ENCODE measurements at places on chromosomes 12 and 14. TPM values are rescaled to one million over a fixed set of nuclear protein-coding genes. Genes with fewer than 3 reads are reported as not detected.

DNA sequence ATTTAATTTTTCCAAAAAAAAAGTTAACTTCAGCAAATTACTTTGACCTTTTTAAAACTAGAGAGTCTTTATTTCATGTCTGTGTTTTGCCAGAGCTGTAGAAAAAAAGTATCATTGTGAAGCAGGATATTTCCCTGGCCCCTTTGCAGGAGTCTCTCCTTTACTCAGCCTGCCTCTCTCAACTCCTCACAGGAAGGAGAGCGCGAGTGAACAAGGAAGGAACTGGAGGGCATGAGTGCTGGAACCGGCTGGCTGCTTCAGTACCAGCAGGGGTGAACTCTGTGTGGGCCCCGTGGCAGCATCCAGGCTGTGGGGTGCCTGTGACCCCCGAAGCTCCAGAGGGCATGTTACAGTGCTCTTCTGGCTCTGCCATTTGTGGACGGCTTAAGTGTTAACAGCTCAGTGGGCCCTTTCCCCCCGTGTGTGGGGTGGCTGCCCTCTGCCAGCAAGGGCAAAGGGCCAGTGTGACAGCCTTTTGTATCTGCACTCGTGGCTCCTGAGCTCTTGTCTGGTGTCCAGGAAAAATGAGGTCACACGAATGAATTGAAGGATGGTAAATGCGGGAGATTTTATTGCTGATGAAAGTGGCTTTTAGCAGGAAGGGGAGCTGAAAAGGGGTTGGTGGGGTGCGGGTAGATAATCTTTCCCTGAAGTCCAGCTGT is 76.6 kb upstream of the KCNH3 start:
- DNase-seq = no peak

- DNase-seq = no peak
Measured at GRCh38 chr12:57112492-57113294, 1.5 kb upstream of the STAT6 start.

GRCh38 chr12:105343836-105344235 is 13.3 kb downstream of the C12orf75 start:
- no peak for DNase-seq

GRCh38 chr14:63267171-63267570 is 51.6 kb downstream of the GPHB5 start:
- DNase-seq = no peak

DNA sequence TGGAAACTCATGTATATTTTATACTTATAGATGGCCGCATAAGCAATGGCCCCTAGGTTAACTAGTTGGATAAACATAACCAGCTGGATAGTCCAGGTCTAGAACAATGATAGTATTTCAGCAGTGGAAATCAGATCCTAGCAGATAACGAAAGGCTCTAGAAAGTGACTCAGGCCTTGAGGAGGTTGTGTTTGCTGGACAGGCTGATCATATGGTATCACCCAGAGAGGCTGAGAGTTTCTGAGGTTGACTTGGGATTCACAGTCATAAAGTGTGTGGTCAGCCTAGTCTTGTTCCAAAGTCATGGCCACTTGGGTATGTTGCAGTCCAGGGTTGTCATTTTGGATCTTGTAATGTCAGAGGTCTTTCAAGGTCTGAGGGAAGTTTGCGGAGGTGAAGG is 16.8 kb downstream of the FLVCR2 start:
- DNase-seq = no peak

- DNase-seq = no peak
Measured at GRCh38 chr12:76670776-76671175, 93.1 kb upstream of the ZDHHC17 start.

DNA sequence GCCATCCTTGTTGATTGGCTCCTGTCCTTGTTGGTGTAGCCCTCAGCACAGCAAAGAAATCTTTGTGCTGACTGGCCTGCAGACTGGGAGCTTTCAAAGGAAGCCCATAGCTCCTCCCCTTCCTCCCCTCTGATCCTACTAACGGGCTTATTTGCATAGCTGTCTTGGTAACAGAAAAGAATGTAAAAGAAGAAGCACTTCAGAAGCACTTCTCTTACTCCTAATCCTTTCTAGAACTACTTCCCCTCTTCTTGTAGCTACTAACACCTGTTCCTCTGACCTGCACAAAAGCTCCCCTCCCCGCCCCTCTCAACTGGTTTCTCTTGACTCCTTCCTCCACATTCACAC is 14.3 kb upstream of the RIC8B start:
- DNase-seq = no peak

DNA sequence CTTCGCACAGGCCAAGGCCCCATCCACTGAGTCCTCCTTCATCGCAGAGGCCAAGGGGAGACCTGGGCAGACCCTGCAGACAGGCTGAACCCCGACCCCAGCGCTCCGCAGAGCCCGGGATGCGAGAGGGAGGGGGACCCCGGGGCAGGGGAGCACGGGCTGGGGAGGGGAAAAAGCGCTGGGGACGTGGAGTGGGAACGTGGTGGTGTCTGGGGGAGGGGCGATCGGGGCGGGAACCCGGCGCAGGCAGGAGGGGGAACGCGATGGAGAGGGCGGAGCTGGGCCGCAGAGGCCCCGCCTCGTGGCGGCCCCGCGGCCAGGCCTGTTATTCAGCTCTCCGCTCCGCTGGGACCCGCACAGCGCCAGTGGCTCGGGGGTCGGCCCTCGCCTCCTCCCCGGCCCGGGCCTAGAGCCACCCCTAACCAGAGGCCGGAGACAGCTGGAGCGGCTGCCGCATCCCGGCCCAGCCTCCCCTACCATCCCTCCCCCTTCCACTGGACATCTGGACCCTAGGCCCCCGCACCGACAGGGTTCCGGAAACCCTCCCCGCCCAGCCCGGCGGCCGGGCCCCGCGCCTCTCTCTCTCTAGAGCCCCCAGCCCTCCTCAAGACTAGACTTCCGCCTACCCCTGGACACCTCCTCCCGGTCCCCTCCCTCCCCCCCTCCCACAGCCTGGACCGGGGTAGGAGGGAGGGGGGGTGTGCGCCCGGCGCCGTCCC is at the start of gene ARHGEF25:
Gene ARHGEF25, plus strand, starts transcription at position 328 of the 719 bp plus-strand sequence. CDS start 460 bp downstream, outside the sequence.
- DNase-seq = peak; percentile 49

DNA sequence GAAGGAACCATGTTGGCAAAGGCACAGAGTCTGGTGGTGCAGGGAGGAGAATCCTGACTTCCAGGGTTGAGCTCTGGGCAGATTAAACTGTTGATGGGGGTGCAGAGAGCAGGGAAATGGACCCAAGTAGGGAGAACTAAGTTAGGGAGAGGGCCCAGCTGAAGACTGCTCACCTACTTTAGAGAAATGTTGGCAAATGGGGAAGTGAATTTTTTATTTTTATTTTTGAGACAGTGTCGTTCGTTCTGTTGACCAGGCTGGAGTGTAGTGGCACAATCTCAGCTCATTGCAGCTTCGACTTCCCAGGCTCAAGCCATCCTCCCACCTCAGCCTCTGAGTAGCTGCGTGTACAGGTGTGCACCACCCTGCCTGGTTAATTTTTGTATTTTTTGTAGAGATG is 32.1 kb upstream of the TUBA1A start:
- DNase-seq = no peak

DNA sequence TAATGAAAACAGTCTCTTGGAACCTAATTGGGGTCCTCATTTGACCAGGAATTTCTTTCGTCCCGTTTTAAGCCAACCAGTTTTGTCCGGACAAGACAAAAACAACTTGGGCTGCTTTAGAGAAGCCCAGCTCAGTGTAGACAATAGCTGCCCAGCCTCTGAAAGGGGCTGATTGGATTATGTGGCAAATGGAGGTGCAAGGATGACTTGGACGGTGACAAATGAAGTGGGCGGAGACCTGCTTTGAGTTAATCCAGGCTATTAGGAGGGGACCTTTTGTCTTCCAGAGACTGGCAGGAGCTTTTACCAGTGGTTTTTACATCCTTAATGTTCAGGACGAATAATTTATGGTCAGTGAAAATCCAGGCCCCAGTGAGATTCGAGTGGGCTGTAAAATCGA is 4.8 kb downstream of the MEG3 start:
- DNase-seq = no peak

- no peak for DNase-seq
Measured at GRCh38 chr14:21133901-21134300, 22.0 kb downstream of the OR5AU1 start.

DNA sequence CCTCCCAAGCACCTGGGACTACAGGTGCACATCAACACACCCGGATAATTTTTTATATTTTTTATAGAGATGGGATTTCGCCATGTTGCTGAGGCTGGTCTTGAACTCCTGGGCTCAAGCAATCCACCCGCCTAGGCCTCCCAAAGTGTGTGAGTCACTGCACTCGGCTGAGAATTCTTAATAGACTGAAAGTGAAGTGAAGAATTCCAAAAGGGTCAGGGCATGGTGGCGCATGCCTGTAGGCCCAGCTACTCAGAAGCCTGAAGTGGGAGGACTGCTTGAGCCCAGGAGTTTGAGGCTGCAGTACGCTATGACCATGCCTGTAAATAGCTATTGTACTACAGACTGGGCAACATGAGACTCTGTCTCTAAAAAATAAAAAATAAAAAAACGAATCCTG is 43.7 kb downstream of the TCHP start:
- DNase-seq = no peak

DNA sequence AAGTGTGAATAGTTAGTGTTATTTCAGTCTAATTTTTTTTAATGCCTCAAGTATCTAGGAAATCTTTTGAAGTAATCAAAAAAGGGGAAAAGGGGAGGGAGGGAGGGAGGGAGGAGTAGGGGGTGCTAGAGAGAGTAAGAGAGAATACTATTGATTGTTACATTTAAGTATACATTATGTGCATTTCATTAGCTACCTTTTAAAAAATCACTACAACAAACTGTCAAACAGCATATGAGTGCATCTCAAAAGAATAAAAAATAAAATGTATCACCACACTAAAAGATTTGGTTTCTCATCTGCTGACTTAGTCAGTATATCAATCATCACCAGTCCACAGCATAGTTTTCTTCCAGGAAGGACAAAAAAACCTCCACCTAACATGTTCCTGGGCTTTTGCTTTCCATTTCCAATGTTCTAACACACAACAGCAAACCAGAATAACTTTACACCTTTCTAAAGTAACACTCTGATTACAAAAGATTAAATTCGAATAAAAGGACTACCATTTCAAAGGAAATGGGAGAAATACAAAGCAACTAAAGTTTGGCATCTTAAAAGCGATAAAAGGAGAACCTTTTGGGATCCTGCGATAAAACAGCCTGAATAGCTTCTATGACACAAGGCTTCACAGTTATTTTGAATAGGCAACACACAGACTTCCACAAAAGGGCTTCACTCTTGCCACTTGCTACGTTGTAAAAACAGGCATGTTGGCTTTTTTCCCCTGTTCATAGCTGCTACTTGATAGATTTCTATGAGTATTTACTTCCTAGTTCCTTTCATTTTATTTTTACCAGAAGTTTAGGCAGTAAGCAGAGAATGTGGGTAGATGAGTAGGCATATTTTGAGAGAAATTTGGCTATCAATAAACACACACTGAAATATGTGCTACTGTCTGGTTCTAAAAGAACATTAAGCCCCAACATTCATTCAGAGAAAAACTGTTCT is 160.9 kb downstream of the EPS8 start:
- DNase-seq = no peak

DNA sequence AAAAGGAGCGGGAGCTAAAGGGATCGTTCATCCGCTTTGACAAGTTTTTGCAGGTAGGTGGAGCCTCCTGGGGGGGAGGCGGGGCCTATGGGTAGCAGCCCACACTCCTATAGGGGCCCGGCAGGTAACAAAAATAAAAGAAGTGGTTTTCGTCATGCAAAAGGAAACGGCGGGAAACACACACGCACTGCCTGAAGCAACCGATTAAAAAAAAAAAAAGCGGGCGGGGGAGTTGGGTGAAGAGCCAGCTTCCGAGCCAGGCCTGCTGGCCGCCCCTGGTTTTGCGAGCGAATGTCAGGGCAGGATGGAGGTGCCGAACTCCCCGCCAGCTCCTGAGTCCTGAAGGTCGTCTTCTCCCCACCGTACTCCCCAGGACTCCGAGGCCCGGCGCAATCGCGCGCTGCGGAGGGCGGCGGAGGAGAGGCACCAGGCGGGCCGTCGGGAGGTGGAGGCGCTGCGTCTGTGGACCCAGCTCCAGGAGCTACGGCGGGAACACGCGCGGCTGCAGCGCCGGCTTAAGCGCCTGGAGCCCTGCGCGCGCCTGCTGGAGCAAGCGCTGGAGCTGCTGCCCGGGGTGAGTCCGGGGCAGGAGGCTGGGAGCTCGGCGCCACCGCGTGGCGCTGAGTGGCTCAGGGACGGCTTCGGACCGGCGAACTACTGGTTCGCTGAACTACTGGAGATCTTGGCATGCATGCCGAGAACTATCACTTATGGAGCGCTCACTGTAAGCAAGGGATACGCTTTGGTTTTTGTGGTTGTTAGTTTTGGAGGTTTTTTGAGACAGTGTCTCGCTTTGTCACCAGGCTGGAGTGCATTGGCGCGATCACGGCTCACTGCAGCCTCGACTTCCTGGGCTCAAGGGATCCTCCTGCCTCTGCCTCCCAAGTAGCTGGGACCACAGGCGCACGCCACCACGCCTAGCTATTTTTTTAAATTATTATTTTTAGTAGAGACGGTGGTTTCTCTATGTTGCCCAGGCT is 3.6 kb downstream of the CFAP73 start:
- DNase-seq = peak; percentile 54

DNA sequence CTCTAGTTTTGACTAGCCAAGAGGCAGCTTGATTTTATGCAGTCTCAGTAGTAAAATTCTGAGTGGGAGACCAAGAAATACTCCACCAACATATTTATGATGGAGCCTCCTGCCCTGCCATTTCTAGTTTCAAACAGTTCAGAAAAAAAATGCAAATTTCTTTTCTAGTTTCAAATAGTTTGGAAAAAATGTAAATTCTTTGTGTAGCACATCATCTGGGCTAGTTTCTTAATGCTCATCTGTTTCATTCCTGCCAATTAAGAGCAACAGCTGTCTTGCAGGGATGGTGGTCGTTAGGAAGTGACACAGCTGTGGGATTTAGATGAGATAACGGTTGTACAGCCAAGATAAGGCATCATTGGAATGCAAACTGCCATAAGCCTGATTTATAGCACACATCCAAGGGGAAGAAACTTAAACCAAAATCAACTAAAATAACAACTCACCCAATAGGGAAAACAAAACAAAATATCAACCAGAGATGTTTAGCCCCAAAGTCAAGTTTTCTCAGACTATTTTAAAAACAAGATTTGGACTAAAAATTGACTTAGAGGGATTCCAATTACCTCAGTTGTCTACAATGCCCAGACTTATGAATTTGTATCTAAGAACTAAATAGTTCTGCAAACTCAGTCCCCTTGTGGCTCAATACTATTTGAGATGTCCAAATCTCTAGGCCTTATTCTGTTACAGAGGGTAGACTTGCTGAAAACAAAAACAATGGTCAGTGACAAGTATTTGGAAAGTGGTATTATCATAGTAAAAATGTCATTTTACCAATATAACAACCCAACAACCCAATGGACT is 291.3 kb upstream of the ATP2B1 start:
- DNase-seq = no peak

GLRX5 gene
- 37.3 TPM for total RNA-seq

VWF gene
- total RNA-seq = 0.33 TPM

OR6C70 gene
- not detected for total RNA-seq

RAPGEF3 gene
- 0.55 TPM for total RNA-seq

CLEC6A gene
- total RNA-seq = not detected

EIF2B1 gene
- total RNA-seq = 112 TPM

KRT74 gene
- total RNA-seq = not detected

ABHD4 gene
- 1.9 TPM for total RNA-seq

LPAR5 gene
- total RNA-seq = 3.8 TPM

KRT3 gene
- total RNA-seq = not detected

KCNK13 gene
- not detected for total RNA-seq
